ENCODE measurements at places on chromosomes 6 and 20.
A peak's percentile ranks its signal among the peaks of the same experiment; 100 is the strongest.

- no peak for DNase-seq
Observed at GRCh38 chr6:115643762-115644161, 416.9 kb downstream of the FRK start.

GRCh38 chr6:108132863-108133262, 33.0 kb upstream of the NR2E1 start:
- DNase-seq = no peak

DNA sequence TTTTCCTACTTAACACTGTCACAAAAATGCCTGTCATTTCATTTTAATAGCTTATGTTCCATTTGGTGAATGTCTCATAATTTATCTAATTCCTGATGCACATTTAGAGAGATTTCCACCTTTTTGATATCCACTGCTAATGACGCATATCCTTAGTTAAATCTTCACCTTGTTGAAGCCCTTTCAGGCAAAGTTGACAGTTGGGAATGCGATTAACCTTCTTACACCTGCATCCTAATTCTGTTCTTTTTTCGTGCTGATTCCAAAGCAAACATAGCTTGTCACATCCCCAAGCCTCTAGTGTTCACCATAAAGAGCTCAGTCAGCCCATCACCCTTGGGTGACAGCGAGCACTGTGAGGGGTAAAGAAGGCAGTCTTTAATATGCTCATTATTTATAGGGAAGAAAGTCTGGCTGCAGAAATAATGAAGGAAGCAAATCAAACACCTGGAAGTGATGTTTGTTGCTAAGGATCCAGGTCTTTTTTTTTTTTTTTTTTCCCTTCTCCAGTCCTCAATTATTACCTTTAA, 205.6 kb downstream of the DTNBP1 start:
- DNase-seq = no peak

DNA sequence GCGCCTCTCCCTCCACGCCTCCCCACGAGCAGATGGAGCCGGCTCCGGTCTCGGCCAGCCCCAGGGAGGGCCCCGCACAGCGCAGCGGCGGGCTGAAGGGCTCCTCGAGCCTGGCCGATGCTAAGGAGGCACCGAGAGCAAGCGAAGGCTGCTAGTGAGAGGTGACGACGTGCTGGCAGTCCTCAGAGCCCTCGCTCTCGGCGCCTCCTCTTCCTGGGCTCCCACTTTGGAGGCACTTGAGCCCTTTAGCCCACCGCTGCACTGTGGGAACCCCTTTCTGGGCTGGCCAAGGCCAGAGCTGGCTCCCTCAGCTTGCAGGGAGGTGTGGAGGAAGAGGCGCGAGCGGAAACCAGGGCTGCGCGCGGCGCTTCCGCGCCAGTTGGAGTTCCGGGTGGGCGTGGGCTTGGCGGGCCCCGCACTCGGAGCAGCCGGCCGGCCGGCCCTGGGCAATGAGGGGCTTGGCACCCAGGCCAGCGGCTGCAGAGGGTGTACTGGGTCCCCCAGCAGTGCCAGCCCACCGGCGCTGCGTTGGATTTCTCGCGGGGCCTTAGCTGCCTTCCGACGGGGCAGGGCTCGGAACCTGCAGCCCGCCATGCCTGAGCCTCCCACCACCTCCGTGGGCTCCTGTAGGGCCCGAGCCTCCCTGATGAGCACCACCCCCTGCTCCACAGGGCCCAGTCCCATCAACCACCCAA, 2.5 kb upstream of the TMEM14C start:
- no peak for DNase-seq

DNA sequence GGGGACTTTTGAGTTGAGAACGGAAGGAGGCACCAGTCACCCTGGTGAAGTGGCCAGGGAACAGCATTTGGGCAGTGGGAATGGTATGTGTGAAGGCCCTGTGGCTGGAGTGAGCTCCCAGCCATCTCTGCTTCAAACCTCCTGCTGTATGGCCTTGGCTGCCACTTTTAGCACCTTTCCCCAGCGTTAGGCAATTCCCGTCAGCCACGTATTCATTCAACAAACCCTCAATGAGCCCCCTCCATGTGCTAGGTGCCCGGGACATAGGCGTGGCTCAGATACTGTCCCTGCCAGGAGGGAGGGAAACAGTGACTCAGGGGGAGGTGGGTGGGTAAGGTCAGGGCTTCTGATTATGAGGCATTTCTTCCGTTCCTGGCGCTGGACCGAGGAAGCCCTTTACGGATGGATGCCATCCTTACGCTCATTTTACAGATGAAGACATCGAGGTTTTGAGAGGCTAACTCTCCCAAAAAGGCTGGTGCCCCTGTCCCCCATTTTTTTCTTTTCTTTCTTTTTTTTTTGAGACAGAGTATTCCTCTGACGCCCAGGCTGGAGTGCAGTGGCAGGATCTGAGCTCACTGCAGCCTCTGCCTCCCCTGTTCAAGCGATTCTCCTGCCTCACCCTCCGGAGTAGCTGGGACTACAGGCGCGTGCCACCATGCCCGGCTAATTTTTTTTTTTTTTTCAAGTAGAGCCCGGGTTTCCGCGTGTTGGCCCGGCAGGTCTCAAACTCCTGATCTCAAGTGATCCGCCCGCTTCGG, 37.5 kb downstream of the SRC start:
- no peak for DNase-seq

DNA sequence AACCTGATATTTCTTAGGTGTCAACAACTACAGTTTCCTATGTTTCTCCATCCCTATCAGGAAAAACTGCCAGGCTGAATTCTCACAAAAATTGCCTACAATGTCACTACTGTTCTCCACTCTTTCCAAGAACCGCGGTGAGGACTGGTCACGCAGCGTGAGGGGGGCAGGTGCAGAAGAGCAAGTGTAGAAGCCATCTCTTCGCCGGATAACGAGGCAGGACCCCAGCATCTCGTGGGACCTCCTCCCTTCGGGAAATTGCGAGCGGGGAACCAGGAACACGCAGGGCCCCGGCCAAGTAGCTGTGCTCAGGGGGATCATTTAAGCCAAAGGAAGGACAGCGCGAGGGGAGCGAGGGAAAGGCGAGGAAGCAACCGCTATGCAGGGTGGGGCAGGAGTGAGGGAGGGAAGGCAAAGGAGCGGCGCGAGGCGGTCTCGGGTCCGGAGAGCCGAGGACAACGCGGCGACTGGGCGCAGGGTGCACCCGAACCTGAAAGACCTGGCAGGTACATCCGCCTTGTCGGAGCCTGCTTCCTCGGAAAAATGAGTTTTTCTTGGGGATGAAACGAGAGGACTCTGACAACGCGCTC, 559 bp downstream of the APMAP start:
- no peak for DNase-seq

- no peak for DNase-seq
Observed at GRCh38 chr6:126307849-126308248, 32.1 kb upstream of the CENPW start.

- DNase-seq = no peak
Observed at GRCh38 chr20:1391640-1392442, 1.0 kb downstream of the FKBP1A start.

GRCh38 chr20:43458422-43458924, 777 bp downstream of the SRSF6 start:
- no peak for DNase-seq

DNA sequence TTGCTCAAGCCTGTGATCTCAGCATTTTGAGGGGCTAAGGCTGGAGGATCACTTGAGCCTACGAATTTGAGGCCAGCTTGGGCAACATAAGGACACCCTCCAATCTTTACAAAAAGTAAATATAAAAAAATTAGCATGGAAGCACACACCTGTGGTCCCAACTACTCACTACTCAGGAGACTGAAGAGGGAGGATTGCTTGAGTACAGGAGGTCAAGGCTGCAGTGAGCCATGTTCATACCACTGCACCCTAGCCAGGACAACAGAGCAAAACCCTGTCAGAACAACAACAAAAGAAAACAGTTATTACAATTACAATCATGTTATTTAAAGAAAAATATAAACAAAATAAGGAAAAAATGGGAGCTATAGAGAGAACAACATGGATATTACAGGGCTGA, 82.5 kb upstream of the TNFAIP3 start:
- no peak for DNase-seq

GRCh38 chr20:52965380-52965779, 6.8 kb upstream of the TSHZ2 start:
- DNase-seq = no peak

DNA sequence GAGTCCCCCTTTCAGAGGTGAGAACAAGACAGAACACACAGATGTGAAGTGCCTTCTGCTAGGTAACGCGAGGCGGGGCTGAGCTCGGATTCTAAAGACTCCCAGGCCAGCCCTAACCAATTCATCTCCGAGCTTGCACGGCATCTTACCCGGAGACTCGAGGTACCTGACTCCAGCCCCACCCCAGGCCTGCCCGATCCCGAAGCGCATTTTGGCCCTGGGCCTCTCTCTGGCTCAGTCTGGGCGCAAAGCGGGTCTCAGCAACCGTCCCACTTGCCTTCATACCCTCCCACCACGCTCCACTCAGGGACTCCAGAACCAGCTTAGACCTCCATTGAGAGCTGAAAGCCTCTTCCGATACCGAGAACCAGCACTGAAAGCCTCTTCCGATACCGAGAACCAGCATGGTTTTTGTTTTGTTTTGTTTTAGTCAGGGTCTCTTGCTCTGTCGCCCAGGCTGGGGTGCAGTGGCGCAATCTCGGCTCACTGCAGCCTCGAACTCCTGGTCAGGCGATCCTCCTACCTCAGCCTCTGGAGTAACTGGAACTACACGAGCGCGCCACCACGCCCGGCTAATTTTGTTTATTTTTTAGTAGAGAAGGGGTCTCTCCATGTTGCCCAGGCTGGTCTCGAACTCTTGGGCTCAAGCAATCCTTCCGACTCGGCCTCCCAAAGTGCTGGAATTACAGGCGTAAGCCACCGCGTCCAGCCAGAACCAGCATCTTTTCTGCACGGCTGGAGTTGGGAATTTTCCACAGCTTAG, 557 bp upstream of the DYNLRB1 start:
- DNase-seq = peak; percentile 77

- peak; percentile 25 for DNase-seq
Observed at GRCh38 chr6:5423251-5423650, 161.9 kb downstream of the FARS2 start.

GRCh38 chr6:82410151-82410648, 46.6 kb downstream of the TPBG start:
- no peak for DNase-seq

GRCh38 chr6:143700684-143701348, 23.1 kb downstream of the PHACTR2 start:
- no peak for DNase-seq

DNA sequence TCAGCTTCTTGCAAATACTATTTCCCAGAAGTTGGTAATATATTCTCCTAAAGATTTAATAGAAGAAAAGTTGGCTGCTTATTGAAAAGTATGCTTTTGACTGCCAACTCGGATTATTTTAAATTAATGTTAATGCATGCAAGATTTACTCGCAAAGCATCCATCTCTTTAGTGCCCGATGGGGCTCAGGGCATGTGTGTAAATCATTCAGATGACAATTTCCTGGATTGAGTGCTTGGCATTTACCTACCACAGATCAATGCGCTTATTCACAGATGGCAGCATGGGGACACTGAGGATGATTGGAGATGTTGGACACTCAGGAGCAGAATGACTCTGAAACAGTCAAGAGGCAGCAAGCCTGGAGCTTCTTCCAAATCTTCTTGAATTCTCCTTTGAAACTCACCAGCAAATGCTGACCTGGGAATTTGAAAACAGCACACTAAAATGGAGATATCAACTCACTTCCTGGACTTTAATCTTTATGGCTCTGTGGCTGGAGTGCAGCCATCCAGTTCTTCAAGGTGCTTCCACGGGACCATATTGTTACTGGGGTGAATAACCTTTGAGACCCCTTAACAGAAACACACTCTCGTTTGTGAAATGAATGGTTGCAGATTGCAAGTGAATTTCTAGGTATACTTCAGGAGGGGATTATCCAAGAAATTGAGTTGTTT, 34.1 kb upstream of the TIAM2 start:
- no peak for DNase-seq

DNA sequence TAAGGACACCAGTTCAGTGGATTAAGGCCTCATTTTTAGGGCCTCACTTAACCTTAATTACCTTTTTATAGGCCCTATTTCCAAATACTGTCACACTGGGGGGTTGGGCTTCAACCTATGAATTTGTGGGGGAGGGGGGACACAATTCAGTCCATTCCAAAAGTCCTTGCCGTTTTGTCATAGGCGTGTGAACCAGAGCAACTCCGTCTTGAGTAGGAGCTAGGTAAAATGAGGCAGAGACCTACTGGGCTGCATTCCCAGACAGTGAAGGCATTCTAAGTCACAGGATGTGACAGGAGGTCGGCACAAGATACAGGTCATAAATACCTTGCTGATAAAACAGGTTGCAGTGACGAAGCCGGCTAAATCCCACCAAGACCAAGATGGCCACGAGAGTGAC, 113.5 kb upstream of the SNX9 start:
- DNase-seq = no peak

DNA sequence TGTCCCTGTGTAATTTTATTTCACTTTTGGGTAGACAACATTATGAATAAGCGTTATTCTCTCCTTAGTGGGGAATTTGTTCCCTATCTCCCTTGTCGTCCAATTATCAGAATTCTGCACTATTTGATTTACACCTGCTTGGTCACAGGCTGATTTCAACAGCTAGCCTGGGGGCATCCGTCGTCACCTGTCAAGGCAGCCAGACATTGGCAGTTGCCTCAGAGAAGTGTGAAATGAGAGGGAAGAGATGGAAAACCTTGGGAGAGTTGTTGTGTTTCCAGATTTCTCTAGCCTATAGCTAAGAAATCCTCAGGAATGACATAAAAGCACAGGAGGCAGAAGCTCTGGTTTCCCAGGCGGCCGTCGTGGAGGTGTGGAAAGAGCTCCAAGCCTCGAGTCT, 891 bp upstream of the GHRH start:
- DNase-seq = no peak
